Smooth muscle cell of the umbilical artery (primary cell): ENCODE measurements at places on chromosomes 13 and 19. TPM values are rescaled to one million over a fixed set of nuclear protein-coding genes. Genes with fewer than 3 reads are reported as not detected.

The LRRC8E gene
- 5.9 TPM in 2 replicates for total RNA-seq

The RGS9BP gene
- 0.23 and 0.59 TPM in 2 replicates for total RNA-seq

The KLK12 gene
- total RNA-seq, result not detected in 2 replicates

The DHDH gene
- not detected in 2 replicates for total RNA-seq

The GSX1 gene
- not detected in 2 replicates for total RNA-seq

The VSTM1 gene
- not detected in 2 replicates for total RNA-seq

The URAD gene
- not detected in 2 replicates for total RNA-seq

The KCNN4 gene
- 0.30 and 1.0 TPM in 2 replicates for total RNA-seq

The RGCC gene
- 0.37 and 0.59 TPM in 2 replicates for total RNA-seq

The ZNF468 gene
- 25.6 and 27.6 TPM in 2 replicates for total RNA-seq

The CLEC4G gene
- total RNA-seq, result not detected in 2 replicates

The ATG4D gene
- 10.7 and 15.6 TPM in 2 replicates for total RNA-seq

The PSG11 gene
- not detected in 2 replicates for total RNA-seq

The WDR88 gene
- total RNA-seq, result not detected in 2 replicates

The TTC9B gene
- not detected in 2 replicates for total RNA-seq

The SIN3B gene
- total RNA-seq, result 22.6 and 60.9 TPM in 2 replicates

The RNF17 gene
- total RNA-seq, result not detected in 2 replicates

The ZNF616 gene
- 17.9 and 18.1 TPM in 2 replicates for total RNA-seq

The MAMSTR gene
- total RNA-seq, result 0.55 and 0.59 TPM in 2 replicates

The ZNF302 gene
- 13.4 and 17.2 TPM in 2 replicates for total RNA-seq

The ZFP30 gene
- total RNA-seq, result 18.2 and 19.9 TPM in 2 replicates

The CDX2 gene
- not detected in 2 replicates for total RNA-seq

The ZNRF4 gene
- total RNA-seq, result not detected in 2 replicates

The SLITRK6 gene
- total RNA-seq, result not detected in 2 replicates

The PSG6 gene
- not detected in 2 replicates for total RNA-seq

The ZNF540 gene
- 0.28 and 0.89 TPM in 2 replicates for total RNA-seq

The OLFM4 gene
- total RNA-seq, result not detected in 2 replicates

The SPINT2 gene
- 5.6 and 8.6 TPM in 2 replicates for total RNA-seq

The APC2 gene
- 0.46 and 0.89 TPM in 2 replicates for total RNA-seq

The CGB5 gene
- total RNA-seq, result not detected in 2 replicates

The FAM216B gene
- total RNA-seq, result not detected in 2 replicates

The DOCK9 gene
- total RNA-seq, result 10.7 and 30.1 TPM in 2 replicates

The IFNL1 gene
- not detected in 2 replicates for total RNA-seq

The CGB3 gene
- total RNA-seq, result not detected in 2 replicates

The CDKN2D gene
- 6.8 and 8.7 TPM in 2 replicates for total RNA-seq

The CCDC106 gene
- 8.2 and 8.6 TPM in 2 replicates for total RNA-seq

The PDE4C gene
- 1.4 and 4.2 TPM in 2 replicates for total RNA-seq

The UHRF1 gene
- 8.3 and 46.6 TPM in 2 replicates for total RNA-seq

The AP1M2 gene
- total RNA-seq, result not detected in 2 replicates

The KLK1 gene
- not detected in 2 replicates for total RNA-seq

The GPX4 gene
- total RNA-seq, result 159 and 328 TPM in 2 replicates

The CATSPERD gene
- not detected in 2 replicates for total RNA-seq

The FOXA3 gene
- total RNA-seq, result not detected in 2 replicates

The RNF113B gene
- not detected in 2 replicates for total RNA-seq

The TMEM38A gene
- 1.0 and 2.1 TPM in 2 replicates for total RNA-seq

The LYPD5 gene
- 0.59 and 1.2 TPM in 2 replicates for total RNA-seq

The KCTD12 gene
- total RNA-seq, result 22.1 and 29.4 TPM in 2 replicates

The COLGALT1 gene
- total RNA-seq, result 140 and 222 TPM in 2 replicates

The ZNF566 gene
- total RNA-seq, result 10.1 and 11.4 TPM in 2 replicates

The NEK5 gene
- total RNA-seq, result 0.51 and 0.59 TPM in 2 replicates

The TFPT gene
- 9.1 and 18.1 TPM in 2 replicates for total RNA-seq

The CASP14 gene
- not detected in 2 replicates for total RNA-seq

The KCNJ14 gene
- total RNA-seq, result 0.59 and 1.5 TPM in 2 replicates

The DCLK1 gene
- total RNA-seq, result 4.5 and 7.4 TPM in 2 replicates
